ENCODE measurements at places on chromosomes 4 and X. TPM values are rescaled to one million over a fixed set of nuclear protein-coding genes. Genes with fewer than 3 reads are reported as not detected.

The PRDM8 gene
- polyA plus RNA-seq: 5.0 TPM

The DCLK2 gene
- 8.1 TPM for polyA plus RNA-seq

The DMRTC1 gene
- polyA plus RNA-seq: 0.03 TPM

The COPS4 gene
- 110 TPM for polyA plus RNA-seq

The C4orf51 gene
- polyA plus RNA-seq: not detected

The TCEAL2 gene
- polyA plus RNA-seq: 12.8 TPM

The PCDH10 gene
- 1.7 TPM for polyA plus RNA-seq

The METTL14 gene
- 5.1 TPM for polyA plus RNA-seq

The RRAGB gene
- 26.8 TPM for polyA plus RNA-seq

The SOWAHB gene
- not detected for polyA plus RNA-seq

The MSN gene
- polyA plus RNA-seq: 119 TPM

The SPATA4 gene
- 0.24 TPM for polyA plus RNA-seq

The ARMCX6 gene
- polyA plus RNA-seq: 24.8 TPM

The ANKRD50 gene
- polyA plus RNA-seq: 7.5 TPM

The THAP6 gene
- 4.2 TPM for polyA plus RNA-seq

The LONRF3 gene
- polyA plus RNA-seq: 1.8 TPM

The STAP1 gene
- 0.13 TPM for polyA plus RNA-seq

The AVPR2 gene
- polyA plus RNA-seq: 1.6 TPM

The DDX60 gene
- 3.0 TPM for polyA plus RNA-seq

The GAGE2A gene
- polyA plus RNA-seq: not detected

The CCDC110 gene
- polyA plus RNA-seq: 0.64 TPM

The ZXDA gene
- 2.1 TPM for polyA plus RNA-seq

The CDKL5 gene
- polyA plus RNA-seq: 0.40 TPM

The PROM1 gene
- 0.16 TPM for polyA plus RNA-seq

The KLHL13 gene
- polyA plus RNA-seq: 8.1 TPM

The NKRF gene
- polyA plus RNA-seq: 13.2 TPM

The DCAF8L2 gene
- polyA plus RNA-seq: not detected

The ADGRG4 gene
- under 0.01 TPM for polyA plus RNA-seq

The CLDN2 gene
- 6.2 TPM for polyA plus RNA-seq

The ZBTB49 gene
- polyA plus RNA-seq: 4.4 TPM

The TMEM156 gene
- 0.84 TPM for polyA plus RNA-seq

The HTN1 gene
- polyA plus RNA-seq: not detected

The CPZ gene
- polyA plus RNA-seq: 6.4 TPM

The RGS12 gene
- 8.2 TPM for polyA plus RNA-seq

All from adrenal gland (tissue), 19 donors.